Amygdala (tissue), 56 donors: ENCODE measurements at places on chromosomes 3 and 15.

- no peak for DNase-seq
These were observed 47.1 kb downstream of the TFG start for GRCh38 chr3:100756441-100756840.

- no peak for DNase-seq
These were observed 666.0 kb upstream of the NR2F2 start for GRCh38 chr15:95664450-95664849.

- DNase-seq: no peak
These were observed 116.2 kb downstream of the SUCNR1 start for GRCh38 chr3:151989621-151990020.

DNA sequence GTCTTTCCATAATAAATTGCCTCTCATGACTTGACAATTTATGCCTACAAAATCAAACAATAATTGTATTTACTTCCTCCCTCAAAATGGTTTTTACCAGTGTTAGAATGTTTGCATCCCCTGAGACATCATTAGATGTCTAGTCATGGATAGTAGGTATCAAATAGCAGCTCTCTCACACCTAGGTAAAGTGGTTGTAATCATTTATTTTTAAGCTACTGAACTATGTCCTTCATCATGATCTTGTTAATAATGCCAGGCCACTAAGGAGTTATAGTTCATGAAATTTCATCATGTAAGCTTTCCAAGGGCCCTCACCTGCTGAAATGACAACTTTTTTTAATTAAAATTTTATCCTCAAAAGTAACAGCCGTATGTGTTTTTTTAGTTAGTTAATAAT lies 134.1 kb downstream of the ARPP21 start:
- DNase-seq: no peak

DNA sequence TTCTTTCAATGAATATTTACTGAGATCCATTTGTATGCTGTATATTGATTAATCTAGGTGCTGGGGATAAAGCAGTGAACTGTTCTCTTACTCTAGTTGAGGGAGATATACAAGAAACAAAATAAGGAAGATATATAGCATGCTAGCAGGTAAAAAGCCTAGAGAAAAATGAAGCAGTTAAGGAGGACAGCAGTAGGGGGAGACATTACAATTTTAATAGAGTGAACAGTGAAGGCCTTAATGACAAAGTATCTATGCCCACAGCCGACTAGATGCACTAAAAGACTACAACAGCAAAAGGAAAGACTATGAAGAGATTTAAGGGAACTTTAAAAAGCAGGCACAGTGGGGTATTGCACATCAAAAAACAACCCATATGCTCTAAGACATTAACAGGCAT lies 81.4 kb downstream of the XRN1 start:
- no peak for DNase-seq

DNA sequence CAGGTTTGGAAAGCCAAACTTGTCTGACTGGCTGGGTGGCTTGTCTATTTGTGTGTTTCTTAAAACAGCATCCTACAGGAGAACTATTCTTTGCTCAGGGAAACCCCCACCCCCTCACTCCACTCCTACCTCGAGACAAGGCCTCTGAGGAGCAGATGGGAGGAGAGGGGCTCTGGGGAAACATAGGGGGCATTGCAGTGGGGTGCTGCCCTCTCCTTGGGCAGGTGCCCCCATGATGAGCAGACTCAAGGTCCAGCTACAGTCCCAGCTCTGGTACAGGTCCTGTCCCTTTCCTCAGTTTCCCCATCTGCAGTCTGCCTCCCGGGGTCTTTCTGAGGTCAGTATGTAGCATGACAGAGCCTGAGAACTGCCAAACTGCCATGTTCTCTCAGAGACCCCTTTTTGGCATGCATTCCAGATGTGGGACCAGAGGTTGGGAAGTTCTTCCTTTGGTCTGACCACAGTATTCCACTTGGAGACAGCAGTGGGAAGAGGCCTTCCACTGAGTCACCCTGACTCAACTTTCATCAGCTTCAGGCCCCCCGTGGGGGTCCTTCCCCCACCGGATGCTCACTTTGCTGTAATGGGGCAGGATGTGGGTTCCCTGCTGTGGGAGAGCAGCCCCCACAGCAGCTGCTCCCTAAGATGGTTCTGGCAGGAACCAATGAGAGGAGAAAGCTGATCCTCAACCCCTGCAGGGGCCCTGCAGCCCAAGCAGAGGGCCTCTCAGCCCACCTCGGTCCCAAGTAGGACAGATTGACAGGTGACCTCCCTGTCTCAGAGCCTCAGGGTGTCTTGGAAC lies 32.3 kb upstream of the CYP11A1 start:
- DNase-seq: no peak

DNA sequence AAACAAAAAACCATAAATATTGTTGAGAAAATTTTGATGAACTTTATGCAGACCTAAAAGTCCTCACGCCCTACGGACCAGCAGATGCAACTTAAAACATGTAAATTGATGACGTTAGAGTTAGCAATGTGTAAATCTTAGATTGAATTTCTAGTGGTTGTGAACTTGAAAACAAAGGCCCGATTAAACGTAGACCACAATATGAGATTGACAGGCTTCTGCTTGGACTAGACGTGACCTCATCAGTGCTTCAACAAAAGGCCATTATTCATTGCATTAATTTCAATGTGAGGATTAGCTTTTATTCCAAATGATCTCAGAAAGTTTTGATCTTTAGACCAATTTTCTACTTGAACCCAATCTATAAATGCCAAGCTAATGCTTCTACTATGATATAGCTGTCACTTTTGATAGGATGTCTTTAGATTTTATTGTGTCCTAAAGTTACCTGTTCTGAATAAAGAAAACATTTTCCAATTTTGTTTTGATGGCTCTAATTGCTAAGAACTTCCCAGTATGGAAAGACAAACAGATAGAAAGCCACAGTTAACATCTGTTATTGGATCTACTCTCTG lies 55.4 kb upstream of the SPPL2A start:
- DNase-seq: no peak

GRCh38 chr3:74787011-74787410 lies 172.6 kb upstream of the CNTN3 start:
- no peak for DNase-seq

DNA sequence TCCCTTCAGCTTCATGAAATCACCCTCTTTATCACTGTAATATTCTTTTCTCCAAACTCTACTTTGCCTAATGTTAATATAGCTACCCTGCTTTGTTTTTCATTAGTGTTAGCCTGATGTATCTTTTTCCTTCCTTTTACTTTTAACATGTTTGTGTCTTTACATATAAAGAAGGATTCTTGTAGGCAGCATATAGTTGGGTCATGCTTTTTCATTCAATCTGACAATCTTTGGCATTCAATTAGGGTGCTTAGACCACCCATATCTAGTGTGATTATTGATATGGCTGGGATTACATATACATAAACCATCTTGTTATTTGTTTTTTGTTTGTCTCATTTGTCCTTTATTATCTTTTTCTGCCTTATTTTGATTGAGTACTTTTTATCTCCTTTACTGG lies 34.9 kb upstream of the HEG1 start:
- DNase-seq: no peak

GRCh38 chr3:46184469-46184868 lies 23.6 kb downstream of the CCR1 start:
- no peak for DNase-seq

DNA sequence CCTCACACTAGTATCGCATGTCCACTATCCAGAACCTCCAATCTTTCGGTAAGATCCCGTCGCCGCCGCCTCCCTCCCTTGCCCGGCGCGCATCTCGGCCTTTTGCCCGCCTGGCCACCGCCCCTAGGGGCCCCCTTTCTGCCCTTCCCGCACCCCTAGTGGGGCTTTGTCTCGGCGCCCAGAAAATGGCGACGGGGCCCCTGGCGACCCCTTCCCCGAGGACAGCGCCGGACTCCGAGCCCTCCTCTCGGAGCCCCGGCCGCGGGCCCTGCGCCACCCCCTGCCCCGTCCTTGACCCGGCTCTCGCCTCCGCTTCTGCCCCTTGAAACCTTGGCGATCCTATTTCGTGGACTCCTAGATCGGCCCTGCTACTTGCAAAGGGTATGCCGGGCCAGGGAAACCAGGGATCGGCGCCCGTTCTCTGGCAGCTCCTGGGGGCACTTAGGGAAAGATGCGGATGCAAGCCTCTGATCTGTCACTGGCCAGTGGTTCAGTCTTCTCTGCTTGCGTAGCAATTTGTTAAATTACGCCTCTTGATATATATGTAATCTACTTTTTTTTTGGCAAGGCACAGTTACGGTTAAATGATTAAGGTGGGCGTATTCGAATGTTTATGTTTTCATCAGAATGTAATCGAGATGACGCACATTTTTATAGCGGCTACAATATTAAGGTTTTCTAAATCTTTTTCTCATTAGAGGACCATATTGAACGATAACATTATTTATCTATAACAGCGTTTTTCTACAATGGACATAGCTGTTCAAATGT lies 603 bp downstream of the EIF1B start:
- DNase-seq: peak; percentile 59

- DNase-seq: no peak
These were observed 85.3 kb downstream of the C3orf38 start for GRCh38 chr3:88235102-88235501.

GRCh38 chr15:87209891-87210689 lies 1046.4 kb downstream of the NTRK3 start:
- DNase-seq: no peak

DNA sequence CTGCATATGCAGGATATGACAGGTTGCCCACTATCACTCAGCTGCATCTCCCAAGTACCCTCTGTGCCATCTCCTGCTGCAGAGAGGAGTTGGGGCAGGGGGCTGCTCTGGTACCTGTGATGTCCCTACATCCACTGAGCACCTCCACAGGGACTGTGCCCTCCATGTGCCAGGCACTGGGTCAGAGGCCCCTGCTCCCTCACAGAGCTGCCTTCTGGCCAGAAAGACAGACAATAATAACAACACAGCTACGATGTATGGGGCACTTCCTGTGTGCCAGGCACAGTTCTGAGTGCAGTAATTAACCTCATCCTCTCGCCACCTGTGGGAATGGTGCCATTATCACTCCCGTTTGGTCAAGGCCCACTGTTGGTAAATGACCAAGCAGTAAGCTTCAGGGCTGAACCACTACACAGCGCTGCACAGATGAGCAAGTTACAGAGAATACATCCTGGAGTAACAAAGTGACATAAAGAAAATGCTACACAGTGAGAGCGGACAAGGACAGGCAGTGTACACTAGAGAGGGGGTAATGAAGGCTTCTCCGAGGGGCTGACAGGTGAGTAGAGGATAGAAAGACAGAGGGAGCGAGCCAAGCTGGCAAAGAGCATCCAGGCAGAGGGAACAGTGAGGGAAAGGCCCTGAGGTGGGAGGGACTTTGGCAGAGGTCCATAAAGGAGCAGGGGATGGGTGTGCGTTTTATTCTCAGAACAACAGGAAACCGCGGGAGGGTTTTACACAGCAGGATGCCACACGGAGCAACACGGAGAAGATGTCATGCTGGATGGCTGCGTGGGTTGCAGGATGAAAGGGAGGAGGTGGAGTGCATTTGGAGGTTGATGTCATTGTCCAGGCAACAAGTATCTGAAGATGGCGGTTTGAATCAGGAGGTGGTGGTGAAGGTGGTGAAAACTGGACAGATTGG lies 13.6 kb downstream of the WNT7A start:
- no peak for DNase-seq

DNA sequence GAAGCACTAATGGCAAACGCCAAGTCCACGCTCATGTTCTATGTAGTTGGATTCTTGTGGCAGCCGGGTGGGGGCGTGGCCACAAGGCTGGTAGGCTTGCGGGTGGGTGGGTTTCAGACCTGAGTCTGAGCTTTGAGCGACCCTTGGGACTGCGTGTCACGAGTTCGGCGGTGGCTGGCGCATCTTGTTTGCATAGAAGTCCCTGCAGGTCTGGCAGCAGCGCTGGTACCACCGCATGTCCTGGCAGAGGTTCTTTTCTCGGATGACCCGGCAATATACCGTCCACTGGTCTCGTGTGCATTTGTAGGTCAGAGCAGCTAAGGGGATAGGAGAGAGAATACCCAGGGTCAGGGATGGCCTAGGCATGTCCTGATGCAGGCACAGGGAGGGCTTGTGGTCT lies 241.0 kb upstream of the LYSMD4 start:
- no peak for DNase-seq

DNA sequence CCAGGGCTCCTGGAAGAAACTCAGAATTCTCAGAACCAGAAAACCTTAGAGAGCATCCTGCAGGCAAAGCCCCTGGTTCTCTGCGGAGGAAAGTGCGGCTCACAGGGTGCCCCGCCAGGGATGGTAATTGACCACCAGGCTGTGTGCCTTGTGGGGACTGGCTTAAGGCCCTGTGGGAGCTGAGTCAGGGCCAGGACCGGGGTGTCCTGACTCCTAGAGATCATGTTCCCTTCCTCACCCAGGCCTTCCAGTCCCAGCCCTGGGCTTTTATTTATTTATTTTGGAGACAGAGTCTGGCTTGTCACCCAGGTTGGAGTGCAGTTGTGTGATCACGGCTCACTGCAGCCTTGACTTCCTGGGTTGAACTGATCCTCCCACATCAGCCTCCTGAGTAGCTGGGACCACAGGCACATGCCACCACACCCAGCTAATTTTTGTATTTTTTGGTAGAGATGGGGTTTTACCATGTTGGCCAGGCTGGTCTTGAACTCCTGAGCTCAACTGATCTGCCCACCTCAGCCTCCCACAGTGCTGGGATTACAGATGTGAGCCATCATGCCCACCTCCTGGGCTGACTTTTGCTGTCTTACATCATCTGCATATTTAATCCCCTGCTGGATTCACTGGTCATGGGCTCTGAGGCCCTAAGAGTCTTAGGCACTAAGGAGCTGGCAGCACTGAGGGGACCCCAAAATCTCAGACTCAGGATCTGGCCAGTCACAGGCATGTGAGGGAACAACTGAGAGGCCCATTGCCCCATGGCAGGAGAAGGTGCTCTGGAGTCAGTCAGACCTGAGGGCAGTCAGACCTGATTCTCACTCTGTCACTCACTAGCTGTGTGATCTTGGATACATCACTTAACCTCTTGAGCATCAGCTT lies 20.4 kb upstream of the LAMP3 start:
- DNase-seq: no peak

- no peak for DNase-seq
These were observed 99.2 kb upstream of the MLF1 start for GRCh38 chr3:158471639-158472294.

DNA sequence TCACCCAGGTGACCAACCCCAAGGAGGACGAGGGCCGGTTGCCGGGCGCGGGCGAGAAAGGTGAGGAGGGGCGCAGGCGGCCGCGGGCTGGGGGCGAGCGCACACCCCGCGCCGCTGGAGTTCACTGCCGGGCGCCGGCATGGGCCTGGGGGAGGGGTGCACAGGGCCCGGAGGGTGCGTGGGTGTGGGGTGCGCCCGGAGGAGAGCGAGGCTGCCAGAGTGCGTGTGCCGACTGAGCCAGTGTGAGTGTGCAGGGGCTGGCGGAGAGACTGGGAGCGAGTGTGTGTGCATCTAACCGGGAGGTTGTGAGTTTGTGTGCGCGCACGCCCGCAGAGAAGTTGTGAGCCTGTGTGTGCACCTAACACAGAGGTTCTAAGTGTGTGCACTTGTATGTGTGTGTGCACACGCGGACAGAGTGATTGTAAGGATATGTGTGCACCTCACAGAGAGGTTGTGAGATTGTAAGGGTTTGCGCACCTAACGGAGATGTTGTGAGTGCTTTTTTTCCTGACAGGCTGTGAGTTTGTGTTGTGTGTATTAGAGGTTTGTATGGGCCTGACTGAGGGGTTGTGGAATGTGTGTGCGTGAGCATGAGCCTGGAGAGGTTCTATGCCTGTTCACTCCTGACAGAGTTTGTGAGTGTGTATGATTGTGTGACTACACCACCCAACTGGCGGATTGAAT lies 681 bp downstream of the CTDSPL start:
- DNase-seq: peak; percentile 25
